ENCODE measurements at places on chromosomes 6 and 20.

GRCh38 chr6:29626948-29627754 lies 5.8 kb downstream of the GABBR1 start:
- DNase-seq = no peak

GRCh38 chr6:20370801-20371200 lies 30.9 kb upstream of the E2F3 start:
- DNase-seq = no peak

DNA sequence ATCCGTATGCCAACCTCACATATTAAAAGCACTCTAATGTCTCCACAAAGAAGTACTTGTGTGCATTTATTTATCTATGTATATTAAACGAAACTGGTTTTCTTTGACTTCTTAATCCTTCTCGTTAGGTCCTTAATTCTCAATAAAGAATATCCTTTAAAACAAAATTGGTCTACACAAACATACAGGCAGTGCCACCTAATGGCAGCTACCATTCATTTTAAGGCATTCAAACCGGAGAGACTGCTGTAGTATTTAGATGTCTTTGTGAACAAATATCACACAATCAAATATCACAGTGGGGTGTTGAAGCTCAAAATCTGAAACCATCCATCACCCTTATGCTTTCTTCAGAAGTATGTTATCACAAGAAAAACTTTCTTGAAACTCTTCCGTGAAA lies 96.6 kb upstream of the IRAK1BP1 start:
- no peak for DNase-seq

- peak; percentile 44 for DNase-seq
Observed at GRCh38 chr6:34056305-34057108, 89.4 kb downstream of the GRM4 start.

- peak; percentile 29 for DNase-seq
Observed at GRCh38 chr20:21719592-21720214, 14.2 kb downstream of the PAX1 start.

- DNase-seq = no peak
Observed at GRCh38 chr6:12359036-12359435, 68.9 kb downstream of the EDN1 start.

GRCh38 chr20:12256806-12257205 lies 339.1 kb downstream of the BTBD3 start:
- no peak for DNase-seq

DNA sequence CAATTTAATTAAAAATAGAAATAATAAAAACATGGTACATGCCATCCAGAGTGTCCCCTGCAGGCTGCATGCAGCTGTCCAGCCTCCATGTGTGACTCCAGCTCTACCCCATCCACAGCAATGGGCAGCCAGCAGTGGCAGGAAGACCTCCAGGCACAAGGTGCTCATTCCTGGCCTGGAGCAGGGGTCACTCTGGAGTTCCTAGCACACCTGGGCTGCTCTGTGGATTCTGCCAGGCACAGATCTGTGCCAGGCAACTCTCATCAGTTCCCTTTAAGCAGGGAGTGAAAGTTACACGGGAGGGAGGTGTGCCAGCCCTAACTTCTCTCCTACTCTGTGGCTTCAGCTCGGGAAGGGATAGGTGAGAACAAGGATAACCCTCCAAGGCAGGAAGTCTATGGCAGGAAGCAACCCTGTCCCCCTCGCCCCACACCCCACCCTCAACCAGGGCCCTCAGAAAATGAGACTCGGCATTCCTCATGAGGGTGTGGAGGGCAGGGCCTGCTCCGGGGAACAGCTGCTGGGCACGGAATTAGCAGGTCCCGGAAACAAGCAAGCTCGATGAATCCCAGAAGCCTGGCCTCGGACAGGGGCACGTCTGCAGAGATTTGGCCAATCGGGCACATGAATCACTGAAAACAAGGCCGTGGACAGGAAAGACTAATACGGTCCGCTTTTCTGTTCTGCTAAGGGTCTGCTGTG lies 10.0 kb downstream of the JPH2 start:
- DNase-seq = no peak

DNA sequence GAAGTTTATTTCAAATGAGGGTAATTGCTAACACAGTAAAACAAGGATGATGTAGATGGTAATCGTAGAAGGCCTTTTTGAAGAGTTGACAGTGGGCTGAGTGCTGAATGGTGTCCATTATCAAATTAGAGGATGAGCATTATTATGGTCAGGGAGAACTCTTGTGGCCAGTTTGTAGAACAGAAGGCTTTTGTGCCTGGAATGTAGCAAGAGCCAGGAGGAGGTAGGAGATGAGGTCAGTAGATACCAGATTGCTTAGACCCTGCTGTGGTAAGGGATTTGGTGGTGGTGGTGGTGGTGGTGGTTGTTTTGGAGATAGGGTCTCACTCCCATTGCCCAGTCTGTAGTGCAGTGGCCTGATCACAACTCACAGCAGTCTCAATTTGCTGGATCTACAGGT lies 6.2 kb downstream of the CSE1L start:
- DNase-seq = no peak

DNA sequence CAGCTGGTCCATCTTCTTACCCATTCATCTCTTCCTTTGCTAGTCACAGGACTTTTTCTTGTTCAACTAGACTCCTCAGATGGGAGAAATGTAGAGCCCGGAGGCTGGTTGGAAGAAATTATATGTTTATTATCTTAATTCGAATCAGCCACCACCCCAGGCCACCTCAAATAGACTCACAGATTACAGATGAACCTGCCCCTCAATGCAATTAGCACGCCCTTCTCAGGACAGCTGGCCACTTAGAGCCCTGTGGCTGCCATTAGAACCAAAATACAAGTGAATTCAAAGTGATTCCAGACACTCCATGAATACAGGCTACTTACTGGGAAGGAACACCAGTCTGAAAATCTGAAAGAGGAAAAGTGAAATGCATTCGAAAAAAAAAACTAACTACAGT lies 176.4 kb downstream of the MAFB start:
- no peak for DNase-seq

DNA sequence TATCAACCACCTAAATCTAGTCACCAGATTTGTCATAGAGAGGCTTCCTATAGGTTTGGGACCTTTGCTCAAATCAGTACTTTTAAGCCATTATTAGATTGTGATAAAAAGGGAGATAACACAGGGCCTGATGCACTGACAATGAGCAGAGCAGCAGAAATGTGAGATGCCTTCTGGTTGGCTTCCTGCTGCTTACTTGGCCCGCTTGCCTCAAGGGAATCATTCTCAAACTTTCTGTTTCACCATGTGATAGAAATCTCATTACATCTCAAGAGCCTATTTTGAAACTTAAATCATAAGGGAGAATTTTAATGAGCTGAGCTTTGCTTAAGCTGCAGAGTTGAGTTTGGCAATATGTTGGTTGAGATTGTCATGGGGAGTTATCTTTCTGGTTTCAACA lies 606.0 kb downstream of the DHX35 start:
- DNase-seq = no peak

- DNase-seq = no peak
Observed at GRCh38 chr6:30884521-30885480, 482 bp downstream of the DDR1 start.
